ENCODE measurements at places on chromosomes 5 and 9.

GRCh38 chr9:85024374-85024773 lies 354.8 kb downstream of the NTRK2 start:
- no peak for DNase-seq

DNA sequence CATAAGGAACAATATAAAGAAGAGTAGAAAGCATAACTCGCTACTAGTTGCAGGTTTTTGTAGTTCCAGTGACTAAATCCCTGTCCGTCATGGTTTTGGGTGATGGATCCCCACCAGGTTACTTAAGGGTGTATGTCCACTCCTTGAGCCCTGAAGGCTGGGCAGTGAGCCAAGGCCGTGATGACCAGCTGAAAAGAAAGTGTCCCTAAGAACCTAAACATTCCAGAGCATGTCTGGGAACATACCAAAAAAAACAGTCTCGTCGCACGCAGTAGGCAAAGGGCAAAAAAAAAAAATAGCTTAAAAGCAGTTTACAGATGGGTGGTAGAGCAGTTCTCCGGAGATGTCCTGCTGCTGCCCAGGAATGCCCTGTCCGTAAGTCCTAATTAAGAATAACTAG lies 21.4 kb upstream of the SNAPC3 start:
- DNase-seq: no peak

GRCh38 chr9:68913054-68913453 lies 100.9 kb downstream of the PRKACG start:
- DNase-seq: no peak

DNA sequence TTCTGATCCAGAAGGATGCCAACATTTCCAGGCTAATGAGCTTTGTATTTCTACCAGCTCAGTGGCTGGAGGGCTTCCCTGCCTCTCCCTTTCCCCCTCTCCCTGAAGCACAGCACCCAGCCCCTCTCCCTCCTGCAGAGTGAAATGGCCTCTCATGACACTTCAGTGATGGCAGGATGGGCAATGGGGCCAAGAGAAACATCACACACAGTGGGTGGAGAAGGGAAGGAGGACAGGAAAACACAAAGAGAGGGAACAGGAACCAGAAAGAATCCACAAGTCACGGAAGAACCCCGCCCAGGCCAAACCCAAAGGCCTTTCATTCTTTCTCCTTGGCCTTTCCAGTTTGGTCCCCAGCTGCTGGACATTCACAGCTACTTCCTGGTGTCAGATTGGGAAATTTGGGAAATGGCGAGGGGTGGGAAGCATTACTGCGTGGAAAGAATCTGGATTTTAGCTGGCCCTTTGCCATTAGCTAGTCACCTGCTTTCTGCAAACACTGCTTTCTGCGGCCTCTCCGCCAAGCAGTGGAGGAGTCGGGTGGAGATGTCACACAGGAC lies 82.6 kb downstream of the GLDC start:
- DNase-seq: no peak

- DNase-seq: no peak
Measured at GRCh38 chr5:88732181-88732633, 150.8 kb downstream of the MEF2C start.

GRCh38 chr5:159398936-159399335 lies 68.6 kb upstream of the IL12B start:
- no peak for DNase-seq

DNA sequence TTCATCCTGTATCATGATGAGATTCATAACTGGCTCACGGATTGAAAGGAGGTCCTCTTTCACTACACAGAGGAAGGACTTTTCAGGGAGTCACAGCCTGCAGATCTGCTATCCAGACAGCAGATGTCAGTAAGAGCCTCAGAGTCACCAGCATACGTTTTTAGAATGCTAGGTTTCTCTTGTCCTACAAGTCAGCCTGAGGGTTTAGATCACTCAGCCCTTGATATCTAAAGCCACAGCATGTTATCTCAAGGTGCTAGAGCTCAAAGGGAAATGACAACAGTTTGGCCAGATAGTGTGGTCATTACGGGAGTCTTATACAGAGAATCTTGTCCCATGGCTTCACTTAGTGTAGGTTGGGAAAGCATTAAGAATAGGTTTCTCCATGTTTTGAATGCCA lies 30.9 kb upstream of the SLC46A2 start:
- DNase-seq: no peak

GRCh38 chr9:83469722-83470121 lies 68.5 kb downstream of the FRMD3 start:
- DNase-seq: no peak

- no peak for DNase-seq
Measured at GRCh38 chr9:111150181-111150580, 111.9 kb upstream of the LPAR1 start.

DNA sequence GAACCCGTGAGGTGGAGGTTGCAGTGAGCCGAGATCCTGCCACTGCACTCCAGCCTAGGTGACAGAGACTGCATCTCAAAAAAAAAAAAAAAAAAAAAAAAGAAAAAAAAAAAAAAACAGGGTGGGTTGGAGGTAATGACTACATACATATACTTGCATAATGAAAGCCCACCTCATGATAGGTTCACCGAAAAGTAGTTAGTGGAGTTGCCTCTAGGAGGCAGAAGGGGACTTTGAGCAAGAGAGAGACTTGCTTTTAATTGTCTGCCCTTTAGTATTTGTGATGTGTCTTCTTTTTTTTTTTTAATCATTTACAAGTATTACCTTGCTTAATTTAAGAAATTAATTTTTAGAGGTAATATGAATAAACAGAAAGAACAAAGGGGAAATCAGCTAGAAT lies 99.8 kb downstream of the PPARGC1B start:
- DNase-seq: no peak

- DNase-seq: no peak
Measured at GRCh38 chr9:36779582-36779981, 206.9 kb downstream of the MELK start.

DNA sequence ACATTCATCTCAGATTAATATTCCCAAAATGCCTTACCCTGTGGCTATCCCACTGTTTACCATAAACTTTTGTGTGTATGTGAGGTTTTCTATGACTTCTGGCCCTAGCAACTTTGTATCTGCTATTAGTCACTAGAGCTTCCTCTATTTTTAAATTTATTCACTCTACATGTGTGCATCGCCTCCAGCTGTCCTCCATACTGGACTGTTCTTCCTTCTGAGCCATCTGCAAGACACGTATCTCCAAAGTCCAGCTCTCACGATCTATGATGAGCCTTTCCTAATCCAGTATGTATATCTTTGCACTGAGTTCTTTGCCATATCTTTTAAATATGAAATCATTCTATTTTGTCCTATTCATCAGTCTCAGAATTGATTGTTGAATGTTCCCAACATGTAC lies 1.7 kb upstream of the GNG10 start:
- no peak for DNase-seq

- no peak for DNase-seq
Measured at GRCh38 chr5:125370461-125371205, 624.2 kb upstream of the ZNF608 start.

- no peak for DNase-seq
Measured at GRCh38 chr5:145775893-145776444, 59.2 kb downstream of the PRELID2 start.

DNA sequence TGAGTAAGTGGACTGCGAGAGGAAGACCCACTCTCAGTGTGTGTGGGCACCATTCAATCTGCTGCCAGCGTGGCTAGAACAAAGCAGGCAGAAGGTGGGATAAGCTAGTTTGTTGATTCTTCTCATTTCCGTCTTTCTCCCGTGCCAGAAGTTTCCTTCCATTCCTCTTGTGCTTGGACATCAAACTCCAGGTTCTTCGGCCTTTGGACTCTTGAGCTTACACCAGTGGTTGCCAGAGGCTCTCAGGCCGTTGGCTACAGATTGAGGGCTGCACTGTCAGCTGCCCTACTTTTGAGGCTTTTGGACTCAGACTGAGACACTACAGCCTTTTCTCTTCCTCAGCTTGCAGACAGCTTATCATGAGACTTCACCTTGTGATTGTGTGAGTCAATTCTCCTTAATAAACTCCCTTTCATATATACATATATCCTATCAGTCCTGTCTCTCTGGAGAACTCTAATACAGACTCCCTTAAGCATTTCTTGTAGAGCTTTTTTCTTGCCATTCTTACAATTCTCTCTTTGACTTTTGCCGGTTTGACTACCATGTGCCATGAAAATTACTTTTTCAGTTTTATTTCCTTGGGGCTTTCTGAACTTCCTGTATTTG lies 494.9 kb downstream of the PRR16 start:
- no peak for DNase-seq

- no peak for DNase-seq
Measured at GRCh38 chr5:39712316-39713249, 287.8 kb upstream of the DAB2 start.

- DNase-seq: no peak
Measured at GRCh38 chr5:115985802-115986757, 23.8 kb downstream of the LVRN start.

DNA sequence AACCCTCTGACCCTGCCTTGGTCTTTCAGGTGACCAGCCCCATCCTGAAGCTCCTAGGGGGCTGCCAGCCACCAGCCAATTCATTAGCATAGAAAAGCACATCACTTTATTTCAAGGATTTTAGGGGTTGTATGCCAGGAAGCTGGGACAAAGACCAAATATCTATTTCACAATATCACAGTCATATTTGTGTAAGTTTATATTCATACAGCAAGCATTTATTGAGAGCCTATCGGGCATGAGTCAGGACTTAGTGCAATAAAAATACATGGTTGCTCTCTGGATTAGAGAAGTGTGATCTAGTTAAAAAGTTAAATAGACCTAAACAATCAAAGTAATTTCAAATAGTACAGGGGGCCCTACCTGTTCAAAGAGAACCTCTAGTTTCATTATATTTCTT lies 113.8 kb downstream of the ERCC6L2 start:
- no peak for DNase-seq

GRCh38 chr5:118611332-118611945 lies 376.9 kb downstream of the DTWD2 start:
- no peak for DNase-seq

GRCh38 chr5:17441351-17441750 lies 56.7 kb upstream of the TAF11L2 start:
- DNase-seq: no peak

DNA sequence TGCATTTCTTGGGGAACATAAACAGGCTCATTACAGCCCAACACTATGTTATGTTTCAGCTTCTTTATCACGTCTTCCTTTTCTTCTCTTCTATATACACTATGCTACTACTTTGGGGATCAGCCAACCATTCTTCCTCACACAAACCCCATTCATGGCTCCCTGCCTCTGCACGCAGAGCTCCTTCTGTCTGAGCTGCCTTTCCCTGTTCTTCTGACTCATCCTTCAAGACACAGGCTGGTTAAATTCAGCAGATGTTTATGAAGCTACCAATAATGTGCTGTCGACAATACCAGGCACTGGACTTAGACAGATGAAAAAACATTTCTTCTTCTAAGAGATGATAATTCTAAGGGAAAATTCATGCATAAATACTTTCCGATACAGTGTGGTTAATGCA lies 102.5 kb upstream of the TXNDC8 start:
- no peak for DNase-seq

- DNase-seq: no peak
Measured at GRCh38 chr5:179840766-179841165, 17.9 kb downstream of the MRNIP start.

GRCh38 chr9:133440874-133441273 lies 18.7 kb downstream of the ADAMTS13 start:
- no peak for DNase-seq

- DNase-seq: no peak
Measured at GRCh38 chr5:37931541-37931940, 91.7 kb upstream of the GDNF start.

- DNase-seq: no peak
Measured at GRCh38 chr9:133677126-133678010, 41.2 kb downstream of the DBH start.

Measured in cortex of kidney (tissue), 1 donor.